ENCODE measurements at places on chromosomes 12 and 14.
A peak's percentile ranks its signal among the peaks of the same experiment; 100 is the strongest.

DNA sequence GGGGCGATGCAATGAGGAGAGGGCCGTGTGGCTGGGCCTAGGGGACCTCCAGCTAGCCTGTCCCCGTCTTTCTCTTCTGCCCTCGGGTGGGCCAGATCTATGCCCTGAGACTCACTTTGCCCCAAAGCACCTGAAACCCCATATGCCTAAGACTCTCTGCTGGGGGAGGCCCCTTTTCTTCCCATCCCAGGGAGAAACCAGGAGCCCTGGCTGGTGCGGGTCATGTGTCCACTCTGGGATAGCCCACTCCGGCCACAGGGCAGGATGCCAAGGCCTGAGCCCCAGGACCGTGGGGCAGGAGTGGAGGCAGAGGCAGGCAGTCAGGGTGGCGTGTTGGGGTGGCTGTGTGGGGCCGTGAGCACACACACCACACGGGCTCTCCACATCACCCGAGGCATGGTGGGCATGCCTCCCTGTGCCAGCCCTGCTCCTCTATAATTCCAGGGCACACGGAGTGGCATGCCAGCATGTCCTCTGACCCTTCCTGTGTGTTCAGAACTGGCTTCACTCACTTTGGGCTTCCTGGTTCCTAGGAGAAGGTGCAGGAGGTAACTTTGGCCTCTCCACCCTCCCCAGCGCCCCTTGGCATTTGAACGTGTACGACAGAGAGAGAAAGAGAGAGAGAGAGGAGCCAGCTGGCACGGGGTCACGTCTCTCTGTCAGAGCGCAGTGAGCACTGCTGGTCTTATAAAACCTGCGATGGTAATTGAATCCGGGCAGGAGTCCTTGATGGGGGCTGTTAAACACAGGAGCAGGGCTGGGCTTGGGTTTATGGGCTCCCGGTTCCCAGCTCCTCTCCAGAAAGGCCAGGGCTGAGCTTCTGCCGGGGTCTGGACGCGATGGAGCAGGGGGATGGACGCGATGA lies 144.2 kb downstream of the KIF26A start:
- DNase-seq = no peak

- DNase-seq = no peak
Observed at GRCh38 chr14:96178461-96179321, 25.9 kb upstream of the BDKRB2 start.

- DNase-seq = peak; percentile 66
Observed at GRCh38 chr14:32087173-32087861, 10.2 kb downstream of the ARHGAP5 start.

- DNase-seq = no peak
Observed at GRCh38 chr14:103016071-103016470, 41.3 kb downstream of the CDC42BPB start.

DNA sequence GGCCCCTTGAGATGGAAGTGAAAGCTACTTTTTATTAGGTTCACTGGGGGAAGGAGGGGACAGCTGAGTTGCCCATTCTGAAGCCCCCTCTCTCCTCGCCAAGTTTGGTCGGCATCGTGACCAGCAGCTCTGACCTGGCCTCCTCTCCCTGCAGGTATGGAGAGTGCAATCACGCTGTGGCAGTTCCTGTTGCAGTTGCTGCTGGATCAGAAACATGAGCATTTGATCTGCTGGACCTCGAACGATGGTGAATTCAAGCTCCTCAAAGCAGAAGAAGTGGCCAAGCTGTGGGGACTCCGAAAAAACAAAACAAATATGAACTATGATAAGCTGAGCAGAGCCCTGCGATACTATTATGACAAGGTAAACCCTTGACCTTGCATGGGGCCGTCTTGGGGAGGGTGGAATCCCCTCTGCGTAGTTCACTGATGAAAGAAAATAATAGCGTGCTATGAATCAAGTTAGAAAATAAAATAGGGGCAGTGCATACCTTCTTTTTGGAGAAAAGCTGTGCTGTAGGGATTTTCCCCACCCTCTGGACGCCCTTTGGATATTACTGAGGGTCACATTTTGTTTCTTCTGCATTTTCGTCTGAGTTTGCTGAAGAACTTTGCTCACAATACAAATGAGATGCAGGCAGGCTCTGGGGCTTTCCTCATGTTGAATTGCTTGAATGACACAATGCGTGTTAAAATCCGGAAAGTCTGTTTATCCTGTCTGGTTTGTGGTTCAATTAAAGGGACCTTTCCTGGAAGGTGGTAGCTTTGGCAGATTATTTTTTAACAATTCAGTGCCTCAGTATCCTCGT lies 29.4 kb downstream of the ELK3 start:
- no peak for DNase-seq

DNA sequence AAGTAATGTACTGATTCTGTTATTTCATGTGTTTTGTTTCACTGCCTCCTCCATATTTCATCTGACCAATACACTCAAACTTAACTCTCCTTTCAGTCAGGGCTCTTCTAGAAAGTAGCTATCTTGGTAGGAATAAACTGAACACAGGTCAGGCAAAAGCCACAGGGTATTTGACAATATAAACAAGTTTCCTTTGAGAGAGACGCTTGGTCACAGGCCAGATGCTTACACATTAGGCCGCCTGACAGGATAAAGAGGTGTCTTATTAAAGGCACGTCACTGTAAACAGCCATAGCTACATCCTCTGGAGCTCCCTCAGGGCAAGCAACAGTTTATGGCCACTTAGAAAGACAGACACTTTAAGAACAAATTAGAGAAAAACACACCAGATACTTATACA lies 607.5 kb downstream of the SLC6A15 start:
- no peak for DNase-seq

- DNase-seq = peak; percentile 8
Observed at GRCh38 chr12:93979189-93979588, 169.2 kb upstream of the PLXNC1 start.
